Smooth muscle cell of the brain vasculature (primary cell): ENCODE measurements at places on chromosomes 11 and 22.

- DNase-seq: no peak
These were observed 2.9 kb upstream of the OR52I2 start for GRCh38 chr11:4578624-4579023.

DNA sequence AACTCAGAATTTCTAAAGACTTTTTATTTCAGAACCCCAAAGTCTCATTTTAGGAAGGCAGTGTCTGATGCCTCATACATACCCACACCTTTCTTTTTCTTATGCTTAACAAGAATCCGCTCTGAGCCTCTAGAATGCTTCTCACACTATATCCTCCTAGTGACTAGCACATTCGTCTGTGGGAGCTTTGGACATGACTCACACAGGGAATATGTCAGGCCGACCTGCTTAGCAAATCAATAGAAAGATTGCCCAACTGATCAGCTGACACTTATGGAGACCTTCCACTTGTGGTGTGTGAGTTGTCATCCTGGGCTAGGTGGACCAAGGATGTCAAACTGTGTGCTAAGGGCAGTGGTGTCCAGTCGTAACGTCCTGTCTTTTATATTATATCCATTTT lies 129.9 kb upstream of the TTC12 start:
- DNase-seq: no peak

DNA sequence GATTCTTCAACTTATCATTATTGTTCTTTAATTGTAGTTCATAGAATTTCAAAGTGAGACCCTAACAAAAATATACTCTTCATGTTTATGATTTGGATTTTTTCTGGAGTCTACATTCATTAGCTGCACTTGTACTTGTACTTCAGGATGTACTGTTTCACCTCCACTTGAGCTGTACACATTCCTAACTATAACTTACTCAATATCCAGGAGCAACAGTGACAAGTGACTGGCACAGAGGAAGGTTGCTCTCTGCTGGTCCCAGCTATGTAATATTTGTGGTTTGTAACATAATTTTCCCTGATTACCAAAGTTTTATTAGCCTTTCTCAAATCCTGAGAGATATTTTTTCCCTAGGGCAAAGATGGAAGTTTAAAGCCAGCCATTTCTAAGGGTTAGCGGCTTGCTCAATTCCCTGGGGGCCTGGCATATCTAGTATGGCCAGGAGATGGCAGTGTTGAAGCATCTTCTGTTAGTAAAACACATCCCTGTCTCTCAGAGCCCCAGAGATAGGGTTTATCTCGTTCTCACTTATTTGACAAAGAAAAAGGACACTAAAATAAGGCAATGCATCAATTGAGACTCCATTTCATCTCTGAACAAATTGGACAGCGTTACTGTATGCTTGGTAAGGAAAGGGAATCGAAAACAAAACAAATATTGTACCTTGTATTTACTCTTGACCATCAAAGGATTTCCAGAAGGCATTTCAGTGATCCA lies 14.2 kb downstream of the OR52A5 start:
- DNase-seq: peak; percentile 53

- DNase-seq: no peak
These were observed 129.0 kb downstream of the NECTIN1 start for GRCh38 chr11:119599864-119600541.

DNA sequence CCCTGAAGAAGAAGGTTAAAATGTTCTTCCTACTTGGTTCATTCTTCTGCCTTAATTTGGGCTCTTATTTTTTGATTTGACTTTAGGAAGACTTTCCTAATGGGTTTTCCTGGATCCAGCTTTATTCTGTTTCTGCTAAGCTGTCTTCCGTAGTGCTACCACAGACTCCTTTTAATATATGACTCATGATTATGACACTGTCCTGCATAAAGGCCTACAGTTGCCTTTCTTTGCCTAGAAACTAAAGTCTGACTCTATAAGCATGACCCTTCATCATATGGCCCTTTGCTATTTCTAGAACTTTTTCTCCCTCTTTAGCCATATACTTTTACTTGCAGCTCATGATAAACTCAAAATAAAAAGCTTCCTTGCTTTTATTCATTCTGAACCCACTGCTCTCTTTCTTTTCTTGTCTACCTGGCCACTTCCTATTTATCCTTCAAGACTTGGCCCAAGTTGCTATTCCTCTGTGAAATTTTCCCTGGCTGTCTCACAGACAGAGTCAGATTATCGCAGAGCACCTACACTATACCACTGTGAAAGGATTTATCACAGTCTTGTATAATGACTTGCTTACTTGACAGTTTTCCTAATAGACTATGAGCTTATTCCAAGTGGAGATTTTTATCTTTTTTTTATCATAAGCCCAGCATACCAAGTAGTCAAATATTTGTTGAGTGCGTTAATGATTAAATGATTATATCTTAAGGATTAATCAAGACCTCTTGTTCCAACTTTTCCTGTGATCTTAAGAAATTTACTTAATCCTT lies 24.7 kb downstream of the TBCEL start:
- no peak for DNase-seq

- DNase-seq: no peak
These were observed 61.2 kb downstream of the GUCY1A2 start for GRCh38 chr11:106957030-106957482.

DNA sequence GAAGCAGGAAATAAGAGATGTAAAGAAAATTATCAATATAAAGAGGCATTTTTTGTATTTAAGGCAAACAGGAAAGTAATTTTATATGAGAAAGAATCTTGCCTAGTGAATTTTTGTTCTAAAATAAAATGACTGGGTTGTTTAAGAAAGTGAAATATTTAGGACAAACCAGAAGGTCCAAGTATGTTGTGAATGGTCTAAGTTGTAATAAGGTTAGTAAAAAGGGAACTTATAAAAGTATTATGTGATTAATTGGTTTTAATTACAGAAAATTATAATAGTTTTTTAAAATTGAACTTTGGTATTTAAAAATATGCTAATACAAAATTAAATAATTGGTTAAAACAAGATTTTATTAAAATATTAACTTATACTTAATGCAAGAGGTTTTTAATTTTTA lies 26.6 kb upstream of the EI24 start:
- DNase-seq: no peak

- no peak for DNase-seq
These were observed 31.9 kb downstream of the PDGFB start for GRCh38 chr22:39212721-39213376.

DNA sequence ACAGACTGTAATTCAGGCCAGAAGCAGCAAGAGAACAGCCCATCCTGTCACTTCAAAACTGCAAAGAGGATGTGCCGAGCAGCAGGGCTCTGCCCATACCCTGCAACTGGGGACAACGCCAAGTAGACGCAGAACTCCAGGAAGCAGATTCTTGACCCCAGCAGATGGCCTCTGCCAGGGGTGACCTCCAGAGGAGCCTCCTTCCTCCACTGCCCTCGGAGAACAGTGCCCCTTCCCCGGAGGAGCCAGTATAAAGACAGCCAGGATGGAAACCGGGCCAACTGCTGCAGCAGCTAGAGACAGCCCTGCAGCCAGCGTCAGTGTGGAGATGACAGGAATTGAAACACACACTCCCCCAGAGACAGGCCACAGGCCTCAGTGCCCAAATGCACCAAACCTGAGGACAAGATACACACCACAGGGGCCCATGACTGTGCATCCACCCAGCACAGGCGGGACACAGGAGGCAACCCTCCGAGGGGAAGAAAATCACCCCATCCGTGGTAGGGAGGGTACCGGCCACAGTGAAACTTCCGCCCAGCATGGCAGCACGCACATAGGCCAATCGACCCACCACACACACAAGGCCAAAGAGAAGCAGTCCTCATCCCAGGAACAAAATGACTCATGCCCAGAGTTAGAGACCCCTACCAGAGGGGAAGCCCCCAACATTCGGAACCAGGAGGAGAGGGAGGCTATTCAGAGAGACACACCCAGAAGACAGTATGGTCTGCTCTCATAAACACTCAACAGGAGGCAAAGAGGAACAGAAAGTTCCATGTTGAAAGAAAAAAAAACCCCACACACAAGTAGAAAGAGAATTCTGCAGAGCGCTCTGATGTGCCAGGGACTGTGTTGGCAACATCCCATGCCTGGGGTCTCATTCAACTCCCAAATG lies 5.6 kb downstream of the AHNAK start:
- no peak for DNase-seq

GRCh38 chr11:100769165-100769564 lies 82.1 kb downstream of the ARHGAP42 start:
- DNase-seq: no peak

- peak; percentile 44 for DNase-seq
These were observed 808.0 kb upstream of the LUZP2 start for GRCh38 chr11:23688835-23689234.
